ENCODE measurements at places on chromosomes 5 and 9. TPM values are rescaled to one million over a fixed set of nuclear protein-coding genes. Genes with fewer than 3 reads are reported as not detected.

TXNDC8 gene
- not detected for total RNA-seq

NTMT1 gene
- 38.2 TPM for total RNA-seq

LCN6 gene
- total RNA-seq: not detected

CSF1R gene
- total RNA-seq: not detected

DDX4 gene
- total RNA-seq: not detected

- DNase-seq: no peak
Measured at GRCh38 chr5:107661038-107661649, 9.6 kb downstream of the EFNA5 start.

DNA sequence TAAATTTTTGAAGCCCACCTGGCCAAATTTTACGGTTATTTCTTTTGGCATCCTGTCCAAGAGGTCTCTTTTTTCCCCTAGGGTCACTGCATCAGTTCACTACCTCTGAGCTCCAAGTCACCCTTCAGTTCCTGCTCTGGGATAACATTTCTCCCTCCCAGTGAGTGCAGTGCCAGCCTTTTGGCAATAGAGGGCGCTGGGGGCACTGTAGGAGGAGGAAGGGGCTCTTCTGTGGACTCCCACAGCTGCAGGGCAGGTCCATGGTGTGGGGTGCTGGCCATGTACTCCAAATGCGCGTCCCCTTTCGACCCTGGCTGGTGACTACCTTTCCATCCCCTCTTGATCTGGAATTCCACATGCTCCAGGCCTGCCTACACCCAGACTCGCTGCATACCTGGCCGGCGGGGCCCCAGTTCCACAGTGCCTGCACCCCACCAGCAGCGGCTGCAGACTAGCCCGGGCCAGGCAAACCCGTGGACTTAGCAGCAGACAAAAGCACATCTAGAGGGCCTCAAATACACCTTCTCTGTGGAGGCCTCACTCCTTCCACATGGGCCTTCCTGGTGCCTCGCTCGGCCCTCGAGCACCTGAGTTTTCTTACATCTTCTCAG is 20.3 kb upstream of the NINJ1 start:
- DNase-seq: no peak

NR5A1 gene
- total RNA-seq: not detected

DNA sequence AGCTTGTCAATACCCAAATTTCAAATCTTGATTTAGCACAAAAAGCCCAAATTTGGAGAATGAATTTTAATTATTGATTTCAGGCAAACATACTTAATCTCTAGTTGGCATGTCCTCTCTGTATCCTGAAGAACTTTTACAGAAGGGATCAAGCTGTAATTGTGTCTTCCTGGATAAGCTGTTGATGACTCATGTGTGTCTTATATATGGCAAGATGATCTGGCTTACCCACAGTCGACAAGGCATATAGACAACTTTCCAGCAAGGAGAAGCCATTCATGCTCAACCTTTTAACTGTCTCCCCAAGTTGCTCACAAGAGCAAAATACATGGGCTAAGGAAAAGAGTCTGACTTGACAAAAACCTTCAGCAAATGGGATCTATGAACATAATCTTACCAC is 112.5 kb upstream of the SLCO6A1 start:
- DNase-seq: no peak

PCDHB5 gene
- 0.35 TPM for total RNA-seq

GRCh38 chr5:87944553-87945285 is 323.9 kb downstream of the TMEM161B start:
- no peak for DNase-seq

DNA sequence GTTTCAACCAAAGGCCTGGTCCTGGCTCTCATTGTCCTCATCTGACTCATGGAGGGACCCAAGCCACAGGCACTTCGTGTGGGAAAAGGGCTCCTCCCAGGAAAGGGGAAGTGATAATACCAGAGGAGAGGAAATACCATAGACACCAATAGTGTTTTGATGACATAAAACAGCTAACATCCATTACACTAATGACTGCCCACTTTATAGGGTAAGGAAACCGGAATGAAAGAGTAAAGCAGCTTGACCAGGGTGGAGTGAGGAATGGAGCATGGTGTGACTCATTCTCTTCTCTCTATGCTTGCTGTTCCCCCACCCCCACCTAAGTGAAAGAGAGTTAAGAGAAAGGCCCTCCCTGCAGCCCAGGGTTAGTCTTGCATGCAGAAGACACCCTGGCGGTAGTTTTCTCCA is 67.4 kb upstream of the HRH2 start:
- peak; percentile 3 for DNase-seq

UGT3A2 gene
- total RNA-seq: 1.9 TPM

PCDHGA11 gene
- total RNA-seq: 1.4 TPM

GRCh38 chr5:42309865-42310264 is 113.4 kb upstream of the GHR start:
- DNase-seq: no peak

GARIN3 gene
- not detected for total RNA-seq

DNA sequence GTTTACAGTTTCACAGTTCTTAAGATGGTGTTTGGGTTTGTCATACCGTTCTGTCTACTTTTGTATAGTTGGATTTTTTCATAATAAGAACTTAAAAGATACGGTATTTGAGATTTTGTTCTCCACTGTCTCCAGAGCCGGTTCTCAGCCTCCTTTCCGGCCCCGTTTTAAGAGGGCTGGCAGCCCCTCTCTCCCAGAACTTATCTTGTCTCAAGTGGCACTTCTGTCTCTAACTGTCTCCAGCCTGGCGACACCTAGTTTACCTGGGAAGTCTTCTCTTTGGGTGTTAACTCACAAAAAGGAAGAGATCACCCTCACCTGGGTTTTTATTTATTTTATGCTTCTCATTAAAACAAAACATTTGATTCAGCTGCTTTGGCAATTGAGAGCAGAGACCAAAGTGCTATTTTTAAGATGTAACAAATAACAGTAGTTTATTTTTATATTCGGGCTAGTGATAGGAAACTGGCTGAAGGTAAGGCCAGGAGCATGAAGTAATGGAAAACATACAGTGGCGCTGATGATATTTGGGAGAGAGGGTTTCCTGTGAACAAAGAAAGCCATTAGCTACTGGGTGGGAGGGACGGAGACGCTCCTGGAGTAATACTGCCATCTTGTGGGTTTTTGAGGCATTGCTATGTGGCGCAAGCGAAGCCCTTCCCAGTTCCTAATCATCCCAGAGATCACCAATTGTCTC is 48.3 kb downstream of the ACER2 start:
- DNase-seq: peak; percentile 57

DNA sequence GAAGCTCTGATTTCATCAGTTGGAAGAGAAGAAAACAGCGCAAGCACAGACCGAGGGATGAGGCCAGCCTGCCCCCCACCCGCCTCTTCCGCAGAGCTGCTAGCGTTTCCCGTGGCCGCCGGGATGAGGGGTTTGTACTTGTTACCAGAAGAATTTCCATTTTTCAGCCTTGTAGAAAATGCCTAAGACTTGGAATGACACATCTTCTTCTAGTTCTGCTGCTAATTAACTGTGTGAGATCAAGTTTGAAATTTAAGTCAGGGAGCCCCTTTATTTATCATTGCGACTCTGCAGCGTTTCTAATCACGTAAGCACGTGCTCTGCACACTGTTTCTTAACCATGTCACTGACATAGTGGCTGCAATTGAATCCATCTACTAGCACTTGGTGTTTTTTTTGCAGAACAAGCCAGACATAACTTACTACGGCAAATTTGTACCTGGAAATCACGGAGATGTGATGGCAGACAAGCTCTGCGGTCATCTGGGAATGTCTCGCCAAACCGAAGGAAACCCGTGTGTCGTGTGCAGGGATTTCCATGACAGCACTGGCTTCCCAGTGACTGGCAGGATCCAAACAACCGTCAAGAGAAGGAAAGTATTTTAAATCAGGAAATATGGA is 41.8 kb upstream of the ROR2 start:
- no peak for DNase-seq

GRCh38 chr5:36373527-36374086 is 71.9 kb upstream of the RANBP3L start:
- DNase-seq: peak; percentile 87

ACOT12 gene
- 0.10 TPM for total RNA-seq

DNA sequence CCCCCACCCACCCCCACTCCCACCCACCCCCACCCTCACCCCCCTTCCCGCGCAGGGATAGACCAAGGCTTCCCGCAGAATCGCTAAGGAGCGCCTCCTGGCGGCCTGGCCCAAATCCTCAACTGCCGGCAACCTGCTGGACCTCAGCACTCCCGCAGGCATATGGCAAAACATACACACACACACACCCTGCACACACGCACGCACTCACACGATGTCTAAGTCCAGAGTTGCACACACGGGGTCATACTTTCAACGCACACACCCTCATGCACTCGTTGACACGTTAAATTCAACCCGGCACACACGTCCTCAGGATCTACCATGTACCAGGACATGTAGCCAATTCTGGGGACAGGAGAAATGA is 1.7 kb downstream of the CPLX2 start:
- no peak for DNase-seq

PDCD1LG2 gene
- 1.9 TPM for total RNA-seq

- peak; percentile 63 for DNase-seq
Measured at GRCh38 chr5:149038336-149039080, 24.4 kb downstream of the SH3TC2 start.

- DNase-seq: peak; percentile 81
Measured at GRCh38 chr9:116420993-116421538, 266.0 kb upstream of the TRIM32 start.

TARS1 gene
- 257 TPM for total RNA-seq

DNA sequence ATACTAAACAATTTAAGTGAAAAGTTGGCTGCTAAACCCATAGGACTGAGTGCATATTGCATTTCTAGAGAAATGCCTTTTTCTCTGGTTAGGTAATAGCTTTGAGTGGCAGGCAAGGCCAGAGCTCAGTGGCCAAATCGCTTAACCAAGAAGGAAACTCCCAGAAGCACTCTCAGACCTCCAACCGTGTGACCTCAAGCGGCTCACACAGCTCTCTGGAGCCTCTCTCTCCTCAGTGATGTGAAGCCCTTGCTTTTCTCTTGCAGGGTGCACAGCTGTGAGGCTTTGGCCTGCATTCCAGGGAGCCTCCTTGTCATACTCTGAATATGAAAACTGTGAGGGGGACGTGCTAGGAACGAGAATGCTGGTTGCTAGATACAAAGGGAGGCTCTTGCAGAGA is 106.7 kb downstream of the INSYN2B start:
- DNase-seq: no peak

- DNase-seq: no peak
Measured at GRCh38 chr9:95497772-95498171, 19.0 kb downstream of the PTCH1 start.

- peak; percentile 11 for DNase-seq
Measured at GRCh38 chr5:129460936-129461710, 1.0 kb downstream of the ADAMTS19 start.

DNA sequence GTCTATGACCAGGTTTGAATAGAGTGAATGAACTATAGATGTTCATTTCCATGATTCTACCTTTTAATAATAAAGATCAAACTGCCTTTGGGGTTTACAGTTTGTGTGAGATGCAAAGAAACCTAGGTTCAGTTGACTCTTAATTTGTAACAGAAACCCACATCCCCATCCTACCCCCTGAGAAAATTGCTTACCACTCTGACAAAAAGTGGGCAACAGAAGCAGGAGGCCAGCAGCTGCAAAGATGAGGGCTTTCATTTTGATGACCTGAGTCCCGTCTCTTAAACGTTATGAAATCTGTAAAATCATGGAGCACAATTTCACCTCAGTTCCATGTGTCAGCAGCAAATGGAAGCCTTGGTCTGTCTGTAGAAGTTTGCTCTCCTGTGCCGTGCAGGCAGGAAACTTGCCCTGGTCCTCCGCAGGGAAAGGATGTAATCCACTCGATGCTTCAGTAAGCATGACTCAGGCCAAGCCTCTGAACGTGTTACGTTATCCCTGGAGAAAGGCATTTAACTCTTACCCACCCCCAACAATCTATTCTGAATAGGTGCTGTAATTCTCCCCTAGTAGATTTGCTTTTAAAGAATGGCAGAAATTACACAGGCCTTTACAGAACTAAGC is at the start of gene F2RL2:
TSS of gene F2RL2 (minus strand) at position 431 of the 624 bp plus-strand sequence. CDS start at position 258, 173 bp downstream.
- DNase-seq: peak; percentile 92

- DNase-seq: no peak
Measured at GRCh38 chr5:132487841-132488555, 2.6 kb downstream of the IRF1 start.

All from renal cortical epithelial cell (primary cell).